CD4-positive, alpha-beta T cell treated with Interleukin-2 at 100 ng/mL for 4 hours (primary cell): ENCODE measurements at places on chromosomes 12 and 14.

GRCh38 chr12:12210983-12211382 is 55.9 kb downstream of the LRP6 start:
- DNase-seq: peak; percentile 8

DNA sequence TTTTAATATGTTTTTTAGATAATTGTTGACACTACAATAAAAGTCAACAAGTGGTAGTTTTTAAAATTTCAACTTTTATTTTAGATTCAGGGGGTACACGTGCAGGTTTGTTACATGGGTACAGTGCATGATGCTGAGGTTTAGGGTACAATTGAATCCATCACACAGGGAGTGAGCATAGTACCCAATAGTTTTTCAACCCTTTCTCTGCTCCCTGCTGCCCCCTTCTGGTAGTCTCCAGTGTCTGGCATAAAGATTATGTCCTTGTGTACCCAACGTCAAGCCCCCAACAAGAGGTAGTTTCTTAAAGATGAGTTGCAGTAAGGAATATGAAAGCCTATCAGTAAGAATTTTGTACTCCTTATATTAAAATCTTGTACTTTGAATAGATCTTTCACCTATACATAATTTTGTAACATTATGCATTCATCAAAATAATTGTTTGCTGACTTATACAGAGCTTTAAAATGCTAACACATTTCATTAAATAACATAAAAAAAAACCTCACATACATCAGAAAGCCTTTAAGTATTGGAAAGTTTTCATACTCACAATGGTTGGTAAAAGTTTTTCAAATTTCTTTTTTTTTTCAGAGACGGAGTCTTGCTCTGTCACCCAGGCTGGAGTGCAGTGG is 5.4 kb upstream of the RALGAPA1 start:
- peak; percentile 86 for DNase-seq

DNA sequence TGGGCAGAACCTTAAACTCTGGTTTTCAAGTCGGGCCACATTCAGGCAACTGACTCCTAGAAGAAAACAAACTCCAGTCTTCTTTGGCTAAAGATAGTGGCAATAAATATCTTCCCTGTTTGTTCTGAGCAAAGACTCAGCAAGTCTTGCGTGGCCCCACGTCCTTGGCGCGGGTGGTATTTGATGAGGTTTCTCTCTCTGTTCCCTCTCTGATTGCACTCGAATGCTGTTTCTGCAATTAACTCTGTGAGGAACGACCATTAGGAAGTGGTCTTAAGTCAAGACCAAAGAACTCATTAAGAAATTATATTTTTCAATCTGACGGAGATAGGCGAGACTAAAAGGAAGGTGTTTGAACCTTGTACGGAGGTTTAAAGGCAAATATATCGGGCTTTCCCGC is 177.6 kb downstream of the TMEM132C start:
- DNase-seq: no peak

- no peak for DNase-seq
Measured at GRCh38 chr12:109289551-109289950, 19.5 kb downstream of the FOXN4 start.

DNA sequence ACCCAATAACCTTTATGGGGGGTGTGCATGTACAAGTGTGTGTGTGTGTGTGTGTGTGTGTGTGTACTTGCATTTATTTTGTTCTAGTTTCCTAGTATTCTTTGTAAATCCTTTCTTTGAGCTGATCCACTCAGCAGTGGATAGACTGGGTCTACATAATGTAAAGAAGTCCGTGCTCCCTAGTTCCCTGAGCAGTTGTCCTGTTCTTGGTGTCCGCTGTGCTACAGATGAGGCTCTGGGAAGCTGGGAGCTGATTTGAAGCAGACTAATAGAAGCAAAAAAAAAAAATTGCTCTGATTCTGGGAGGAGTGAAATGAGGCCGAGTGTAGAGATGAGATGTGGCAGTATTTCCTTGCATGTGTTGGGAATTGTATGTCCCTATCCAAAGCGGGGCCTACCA is 150.4 kb upstream of the WSCD2 start:
- DNase-seq: no peak

- DNase-seq: no peak
Measured at GRCh38 chr14:68062651-68063050, 243.1 kb downstream of the RAD51B start.

GRCh38 chr14:106286697-106287290 is 760.4 kb downstream of the TMEM121 start:
- DNase-seq: no peak

- DNase-seq: no peak
Measured at GRCh38 chr14:61968207-61968606, 206.0 kb downstream of the SNAPC1 start.

DNA sequence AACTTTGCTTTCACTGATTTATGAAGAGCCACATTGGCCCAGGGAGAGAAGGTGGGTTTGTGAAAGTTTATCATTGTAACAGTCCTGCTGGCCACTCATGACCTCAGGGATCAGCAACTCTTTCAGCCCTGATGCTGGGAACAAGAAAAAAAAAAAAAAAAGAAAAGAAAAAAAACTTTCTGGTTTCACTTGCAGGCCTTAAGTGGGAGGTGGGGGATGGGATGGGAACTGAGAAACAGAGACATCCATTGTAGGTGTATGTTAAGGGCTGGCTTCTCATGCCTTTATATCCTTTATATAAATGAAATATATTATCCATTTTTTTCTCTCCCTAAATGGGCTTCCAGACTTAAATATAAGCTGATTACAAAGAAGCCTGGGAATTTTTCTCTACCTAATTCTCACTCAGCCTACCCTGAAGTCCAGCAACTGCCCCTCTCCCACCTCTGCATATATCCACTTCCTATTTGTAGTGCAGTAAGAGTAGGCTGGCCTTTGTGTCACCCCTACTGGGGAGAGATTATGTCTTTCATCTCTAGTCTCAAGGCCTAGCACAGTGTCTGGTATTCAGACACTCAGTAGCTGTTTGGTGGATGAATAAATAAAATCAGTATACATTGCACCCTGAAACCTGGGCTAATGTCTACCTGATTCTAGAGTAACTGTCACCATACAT is 187.1 kb downstream of the KICS2 start:
- DNase-seq: no peak

- DNase-seq: no peak
Measured at GRCh38 chr12:89183985-89184435, 168.3 kb downstream of the DUSP6 start.

DNA sequence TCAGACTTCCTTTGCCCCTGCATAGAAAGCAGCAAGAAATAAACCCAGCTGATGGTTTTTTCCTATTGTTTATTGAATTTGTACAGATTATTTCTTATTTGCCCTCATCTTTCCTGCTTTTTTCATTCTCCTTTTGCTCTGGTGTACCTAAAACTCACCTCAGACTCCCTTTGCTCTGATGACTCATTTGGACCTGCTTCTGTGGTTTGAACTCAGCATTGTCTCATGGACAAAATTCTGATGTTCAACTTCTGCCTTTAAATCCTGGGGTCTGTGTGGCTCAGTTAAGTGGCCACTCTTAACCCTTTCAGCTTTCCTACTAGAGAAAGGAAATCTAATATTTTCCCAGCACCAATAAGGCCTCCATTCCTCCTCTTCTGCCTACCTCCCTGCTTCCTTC is 3.5 kb upstream of the SENP1 start:
- DNase-seq: no peak

GRCh38 chr12:59734371-59734770 is 138.5 kb downstream of the SLC16A7 start:
- DNase-seq: no peak

DNA sequence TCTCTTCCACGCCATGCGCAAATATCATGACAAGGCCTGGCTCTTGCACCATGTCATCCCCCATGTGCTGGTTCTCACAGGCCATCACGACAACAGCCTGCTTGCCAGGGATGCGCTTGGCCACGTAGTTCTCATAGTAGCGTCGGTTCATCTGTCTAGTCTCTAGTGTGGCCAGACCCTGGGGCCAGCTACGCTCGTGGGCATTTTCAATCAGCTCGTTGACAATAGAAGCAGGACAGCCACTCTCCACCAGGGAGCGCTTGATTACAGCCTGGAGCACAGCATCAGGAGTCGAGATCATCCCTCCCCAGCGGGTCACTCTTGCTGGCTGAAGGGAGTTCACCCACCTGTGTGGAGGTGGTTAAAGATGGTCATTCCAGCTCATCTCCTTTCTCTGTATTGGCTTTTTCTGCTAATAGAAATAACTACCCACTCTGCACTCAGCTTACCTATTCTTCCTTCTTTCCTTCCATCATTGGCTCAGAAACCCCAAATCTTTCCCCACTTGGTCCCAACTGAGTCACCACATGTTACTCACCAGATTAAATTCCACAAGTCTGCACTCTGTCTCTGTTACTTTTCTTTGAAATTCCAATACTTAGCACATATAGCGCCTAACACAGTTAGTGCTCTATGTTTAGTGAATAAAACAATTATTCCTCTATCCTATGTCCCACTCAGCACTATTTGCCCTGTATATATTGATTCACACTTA is 15.1 kb downstream of the RNF41 start:
- peak; percentile 32 for DNase-seq

- DNase-seq: no peak
Measured at GRCh38 chr14:36212577-36212976, 36.1 kb upstream of the PTCSC3 start.

GRCh38 chr12:23564451-23565152 is 384.9 kb downstream of the SOX5 start:
- no peak for DNase-seq

DNA sequence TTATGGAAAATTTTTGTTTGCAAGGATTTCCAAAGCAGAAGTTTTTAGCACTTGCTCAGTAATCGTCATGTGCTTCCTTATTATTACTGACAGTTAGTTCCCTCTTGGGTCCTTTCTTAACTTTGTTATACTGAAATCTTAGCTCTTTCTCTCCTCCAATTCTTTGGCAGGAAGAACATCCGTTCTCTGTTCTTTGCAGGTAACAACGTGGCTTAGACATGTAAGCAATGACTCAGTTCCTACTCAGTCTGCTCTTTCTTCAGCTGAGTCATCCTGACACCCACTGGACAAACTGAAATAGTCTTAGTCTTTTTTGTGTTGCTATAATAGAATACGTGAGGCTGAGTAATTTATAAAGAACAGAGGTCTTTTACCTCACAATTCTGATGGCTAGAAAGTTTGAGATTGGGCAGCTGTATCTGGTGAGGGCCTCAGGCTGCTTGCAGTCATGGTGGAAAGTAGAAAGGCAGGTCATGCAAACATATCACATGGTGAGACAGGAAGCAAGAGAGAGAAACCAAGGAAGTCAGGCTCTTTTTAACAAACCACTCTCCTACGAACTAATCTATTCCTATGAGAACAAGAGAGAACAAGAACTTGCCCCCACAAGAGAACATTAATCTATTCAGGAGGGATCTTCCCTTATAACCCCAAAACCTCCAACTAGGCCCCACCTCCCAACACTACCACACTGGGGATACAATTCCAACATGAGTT is 49.2 kb downstream of the TESPA1 start:
- DNase-seq: peak; percentile 80

GRCh38 chr12:25906651-25907340 is 51.7 kb upstream of the RASSF8 start:
- DNase-seq: no peak

GRCh38 chr12:52506858-52507715 is 13.1 kb downstream of the KRT5 start:
- peak; percentile 26 for DNase-seq

GRCh38 chr14:105450123-105450505 is 24.5 kb upstream of the CRIP2 start:
- DNase-seq: no peak

DNA sequence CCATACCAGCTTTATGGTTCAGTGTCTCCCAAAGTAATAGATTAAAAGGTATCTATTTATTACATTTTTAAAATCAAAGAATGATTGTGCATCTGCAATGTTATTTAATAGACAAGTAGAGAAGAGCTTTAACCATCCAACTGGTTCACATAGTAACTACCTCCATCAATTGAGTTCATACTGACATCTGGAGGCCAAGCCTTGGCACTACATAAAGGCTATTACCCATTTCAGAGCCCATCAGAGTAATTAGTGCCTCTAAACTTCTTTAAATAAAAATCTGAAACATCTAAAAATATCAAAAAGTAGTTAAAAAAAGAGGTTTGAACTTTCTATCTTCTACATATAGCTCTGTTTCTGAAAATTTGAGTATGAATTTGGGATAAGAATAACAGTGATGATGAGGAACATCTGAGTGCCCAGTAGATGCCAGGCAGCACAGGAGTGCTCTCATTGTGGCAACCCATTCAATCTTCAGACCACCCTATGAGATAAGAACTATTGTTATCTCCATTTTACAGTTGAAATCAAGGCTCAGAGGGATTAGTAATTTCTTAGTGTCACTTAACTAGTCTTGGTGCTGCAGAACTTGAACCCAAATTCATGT is 132.9 kb upstream of the DAAM1 start:
- peak; percentile 17 for DNase-seq

GRCh38 chr14:106778986-106779385 is 1252.6 kb downstream of the TMEM121 start:
- no peak for DNase-seq

DNA sequence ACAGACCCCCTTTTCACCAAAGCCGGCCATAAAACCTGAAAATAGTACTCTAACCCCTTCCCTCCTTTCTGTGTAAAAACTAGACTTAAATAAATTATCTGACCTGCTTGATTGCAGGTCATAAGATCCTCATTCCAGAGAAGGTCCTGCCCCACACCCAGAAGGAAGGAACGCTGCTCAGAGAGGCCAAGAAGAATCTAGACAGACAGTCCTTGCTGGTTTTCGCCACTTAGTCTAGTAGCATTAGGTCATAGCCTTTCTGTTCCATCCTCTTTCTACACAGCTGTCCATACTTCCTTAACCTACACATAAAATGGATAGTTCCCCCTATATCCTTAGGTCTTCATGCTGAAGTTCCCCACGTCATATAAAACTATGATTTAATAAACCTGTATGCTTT is 83.7 kb upstream of the IGF1 start:
- DNase-seq: no peak

GRCh38 chr14:78983126-78983525 is 813.0 kb downstream of the NRXN3 start:
- no peak for DNase-seq

GRCh38 chr12:109052097-109052413 is 321 bp upstream of the USP30 start:
- no peak for DNase-seq
